Esophagus squamous epithelium (tissue), 5 donors: ENCODE measurements at places on chromosomes 11 and 22. TPM values are rescaled to one million over a fixed set of nuclear protein-coding genes. Genes with fewer than 3 reads are reported as not detected.

Gene CAPN5
- 15.9 TPM for total RNA-seq

Gene SHISA8
- not detected for total RNA-seq

Gene F2
- 0.19 TPM for total RNA-seq

Gene FOXRED2
- total RNA-seq, result 3.8 TPM

Gene RAB1B
- total RNA-seq, result 148 TPM

- H3K27me3 ChIP-seq, result no peaks in the 10 kb centered on the region
- H3K36me3 ChIP-seq, result no peaks in the 10 kb centered on the region
- H3K4me3 ChIP-seq, result peak overlapping the region; percentile 63
- no peak for DNase-seq
- H3K4me1 ChIP-seq, result peaks cover 11% of the 10 kb centered on the region
- no peak overlapping the region for H3K27ac ChIP-seq
Measured at GRCh38 chr11:120564573-120565311, 53.2 kb downstream of the GRIK4 start.

DNA sequence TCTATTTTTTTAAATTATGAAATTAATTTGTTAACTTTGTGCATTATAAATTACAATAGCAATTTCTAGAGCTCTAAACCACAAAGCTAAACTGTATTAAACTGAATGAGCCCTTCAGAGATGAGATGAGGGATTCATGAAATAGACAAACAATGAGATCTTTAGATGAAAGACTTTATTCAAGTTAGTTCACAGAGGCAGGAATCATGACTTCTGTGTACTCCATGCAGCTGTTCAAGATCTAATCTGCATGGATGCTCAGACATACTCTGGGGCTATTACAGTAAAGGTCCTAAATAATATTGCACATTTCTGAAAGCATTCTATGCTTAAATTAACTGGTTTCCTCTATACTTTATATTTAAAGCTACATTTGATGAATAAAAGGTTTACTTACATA, 122.7 kb downstream of the FCHSD2 start:
- no peak overlapping the region for H3K4me3 ChIP-seq
- no peak overlapping the region for H3K27ac ChIP-seq
- H3K36me3 ChIP-seq, result no peaks in the 10 kb centered on the region

DNA sequence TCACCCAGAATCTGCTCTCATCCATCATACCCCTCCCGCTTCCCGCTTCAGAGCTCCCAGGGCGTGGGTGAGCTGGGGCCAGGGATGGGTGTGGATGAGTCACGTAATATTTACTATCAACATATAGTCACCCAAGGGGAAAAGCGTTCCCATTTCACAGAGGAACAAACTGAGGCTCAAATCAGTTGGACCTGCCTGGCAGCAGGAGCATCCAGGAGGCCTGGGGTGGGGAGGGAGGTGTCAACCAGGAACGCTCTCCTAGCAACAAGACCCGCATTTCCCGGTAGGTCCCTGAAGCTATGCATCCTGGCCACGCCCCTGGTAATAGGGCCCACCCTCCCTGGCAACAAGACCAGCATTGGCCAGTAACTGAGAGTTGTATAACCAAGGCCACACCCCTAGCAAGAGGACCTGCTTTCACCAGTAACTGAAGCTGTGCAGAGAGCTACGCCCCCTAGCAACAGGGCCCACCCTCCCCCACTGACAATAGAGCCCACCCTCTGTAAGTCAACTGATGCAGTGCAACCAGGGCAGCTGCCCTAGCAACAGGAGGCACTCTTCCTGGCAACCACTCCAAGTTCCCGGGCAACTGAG, 32.7 kb upstream of the TXNRD2 start:
- no peak overlapping the region for H3K27ac ChIP-seq
- no peak for DNase-seq
- no peaks in the 10 kb centered on the region for H3K36me3 ChIP-seq
- H3K4me1 ChIP-seq, result peaks cover 44% of the 10 kb centered on the region
- H3K27me3 ChIP-seq, result no peaks in the 10 kb centered on the region

- no peak overlapping the region for H3K27ac ChIP-seq
- no peaks in the 10 kb centered on the region for H3K27me3 ChIP-seq
- DNase-seq, result no peak
- no peak overlapping the region for H3K4me3 ChIP-seq
- peaks cover 17% of the 10 kb centered on the region for H3K4me1 ChIP-seq
Measured at GRCh38 chr22:28074526-28074925, 155.5 kb upstream of the PITPNB start.

DNA sequence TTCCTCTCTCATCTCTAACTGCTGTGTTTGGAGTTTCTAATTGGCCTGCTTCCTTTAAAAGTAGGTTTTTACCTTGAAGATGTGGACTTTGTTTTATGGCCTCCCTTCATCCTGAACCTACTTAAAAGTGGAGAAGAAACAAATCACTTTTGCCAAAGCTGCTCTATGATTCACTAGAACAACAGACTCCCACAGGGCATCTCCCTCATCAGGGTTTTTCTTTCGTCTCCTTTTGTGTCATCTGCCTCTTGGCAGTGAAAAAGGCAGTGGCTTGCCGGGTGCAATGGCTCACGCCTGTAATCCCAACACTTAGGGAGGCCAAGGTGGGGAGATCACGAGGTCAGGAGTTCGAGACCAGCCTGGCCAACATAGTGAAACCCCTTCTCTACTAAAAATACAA, 186.6 kb upstream of the MTNR1B start:
- no peaks in the 10 kb centered on the region for H3K36me3 ChIP-seq
- H3K27ac ChIP-seq, result no peak overlapping the region
- H3K4me1 ChIP-seq, result no peaks in the 10 kb centered on the region
- H3K27me3 ChIP-seq, result no peaks in the 10 kb centered on the region
- DNase-seq, result no peak

DNA sequence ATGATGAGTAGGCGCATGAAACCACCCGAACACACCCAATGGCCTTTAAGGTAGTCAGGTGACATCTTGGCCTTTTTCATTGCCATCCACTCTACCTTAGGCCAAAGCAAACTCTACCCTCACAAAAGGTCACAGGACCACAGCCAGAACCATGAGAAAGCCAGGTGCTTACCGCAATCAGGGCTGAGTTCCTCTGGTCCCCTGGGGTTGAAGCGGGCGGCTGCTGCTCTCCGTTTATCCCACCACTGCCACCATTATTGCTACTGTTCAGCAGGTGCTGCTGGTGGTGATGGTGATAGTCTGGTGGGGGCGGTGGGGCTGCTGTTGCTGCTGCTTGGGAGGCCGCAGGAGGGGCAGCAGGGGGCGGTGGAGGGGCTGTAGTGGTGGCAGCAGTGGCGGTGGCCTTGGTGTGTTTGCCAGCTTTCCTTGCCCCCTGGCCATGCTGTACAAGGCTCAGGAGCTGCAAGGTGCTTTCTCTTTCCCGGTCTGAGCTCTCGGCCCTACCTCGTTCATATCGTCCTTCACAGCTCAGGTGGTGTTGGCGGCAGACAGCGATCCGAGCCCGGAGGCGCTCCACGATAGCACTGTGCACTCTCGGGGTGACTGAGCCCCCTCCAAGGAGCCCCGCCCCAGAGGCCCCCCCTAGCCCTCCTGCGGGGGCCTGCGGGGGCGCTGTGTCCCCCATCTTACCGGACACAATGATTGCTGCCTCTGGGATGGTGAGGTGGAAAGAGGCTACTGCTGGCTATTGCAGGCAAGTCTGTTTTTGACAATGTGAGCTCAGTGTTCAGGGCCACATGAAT, 1.6 kb downstream of the MAML2 start:
- H3K4me1 ChIP-seq, result peaks cover 37% of the 10 kb centered on the region
- H3K27ac ChIP-seq, result peak overlapping the region; percentile 90
- H3K27me3 ChIP-seq, result no peaks in the 10 kb centered on the region
- no peaks in the 10 kb centered on the region for H3K36me3 ChIP-seq
- H3K4me3 ChIP-seq, result peak overlapping the region; percentile 85

DNA sequence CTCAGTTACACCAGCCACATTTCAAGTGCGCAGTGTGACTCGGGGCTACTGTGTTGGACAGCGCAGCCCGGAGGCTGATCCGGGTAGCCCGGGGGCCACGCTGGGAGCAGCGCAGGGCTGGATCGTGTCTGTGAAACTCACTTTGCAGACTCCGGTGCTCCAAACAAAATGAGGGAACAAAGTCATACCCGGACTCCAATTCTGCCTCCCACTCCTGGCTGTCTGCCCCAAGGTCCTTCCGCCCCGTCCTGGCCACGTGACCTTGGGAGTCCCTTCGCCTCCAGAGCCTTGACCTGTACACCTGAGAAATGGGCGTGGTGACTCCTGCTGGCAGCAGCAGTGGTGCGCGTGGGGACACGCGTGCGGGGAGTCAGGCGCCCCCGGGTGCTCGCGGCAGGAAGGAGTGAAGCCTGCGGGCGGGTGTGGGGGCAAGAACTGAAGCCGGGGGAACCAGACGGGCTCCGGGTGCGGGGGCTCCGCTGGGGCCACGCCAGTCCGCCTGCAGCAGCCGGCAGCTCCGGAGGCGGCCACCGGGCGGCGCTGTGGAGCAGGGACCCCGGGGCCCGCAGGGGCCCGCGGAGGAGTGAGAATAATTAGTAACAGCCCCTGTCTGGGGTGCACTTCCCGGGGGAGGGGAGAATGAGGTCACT, 42.4 kb downstream of the KCNJ4 start:
- H3K4me3 ChIP-seq, result peak overlapping the region; percentile 10
- H3K27ac ChIP-seq, result no peak overlapping the region
- DNase-seq, result no peak

GRCh38 chr11:119892311-119892808, 163.4 kb upstream of the NECTIN1 start:
- no peak overlapping the region for H3K4me3 ChIP-seq
- DNase-seq, result no peak
- no peaks in the 10 kb centered on the region for H3K27me3 ChIP-seq
- no peaks in the 10 kb centered on the region for H3K4me1 ChIP-seq
- H3K36me3 ChIP-seq, result no peaks in the 10 kb centered on the region

- no peak overlapping the region for H3K4me3 ChIP-seq
- peaks cover 20% of the 10 kb centered on the region for H3K36me3 ChIP-seq
- no peak for DNase-seq
Measured at GRCh38 chr22:49887702-49888101, 30.5 kb downstream of the ALG12 start.

GRCh38 chr11:30282289-30282631, 40.6 kb upstream of the ARL14EP start:
- no peak for DNase-seq
- H3K27ac ChIP-seq, result no peak overlapping the region
- H3K4me1 ChIP-seq, result no peaks in the 10 kb centered on the region
- H3K4me3 ChIP-seq, result no peak overlapping the region
- no peaks in the 10 kb centered on the region for H3K27me3 ChIP-seq
